ENCODE measurements at places on chromosomes 3 and 15.

GRCh38 chr3:32278714-32279113 is 40.2 kb downstream of the CMTM8 start:
- no peak for DNase-seq

GRCh38 chr3:183328823-183329222 is 75.8 kb downstream of the B3GNT5 start:
- no peak for DNase-seq

DNA sequence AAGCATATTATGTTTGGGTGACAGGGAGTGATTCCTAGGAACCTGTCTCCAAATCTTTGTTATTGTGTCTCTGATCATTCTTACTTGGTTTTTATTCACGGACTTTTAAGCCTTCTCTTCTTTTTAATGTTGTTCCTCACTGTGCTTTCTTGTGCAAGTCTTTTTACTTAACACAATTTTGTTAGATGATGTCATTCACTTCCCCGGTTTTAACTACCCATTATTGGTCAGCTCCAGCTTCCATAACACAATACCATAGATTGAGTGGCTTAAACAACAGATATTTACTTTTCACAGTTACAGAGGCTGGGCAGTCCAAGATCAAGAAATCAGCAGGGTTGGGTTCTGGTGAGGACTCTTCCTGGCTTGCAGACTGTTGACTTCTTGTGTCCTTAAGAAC is 436.3 kb upstream of the CBLB start:
- DNase-seq, result no peak

GRCh38 chr3:113721636-113722035 is 24.4 kb downstream of the NAA50 start:
- no peak for DNase-seq

DNA sequence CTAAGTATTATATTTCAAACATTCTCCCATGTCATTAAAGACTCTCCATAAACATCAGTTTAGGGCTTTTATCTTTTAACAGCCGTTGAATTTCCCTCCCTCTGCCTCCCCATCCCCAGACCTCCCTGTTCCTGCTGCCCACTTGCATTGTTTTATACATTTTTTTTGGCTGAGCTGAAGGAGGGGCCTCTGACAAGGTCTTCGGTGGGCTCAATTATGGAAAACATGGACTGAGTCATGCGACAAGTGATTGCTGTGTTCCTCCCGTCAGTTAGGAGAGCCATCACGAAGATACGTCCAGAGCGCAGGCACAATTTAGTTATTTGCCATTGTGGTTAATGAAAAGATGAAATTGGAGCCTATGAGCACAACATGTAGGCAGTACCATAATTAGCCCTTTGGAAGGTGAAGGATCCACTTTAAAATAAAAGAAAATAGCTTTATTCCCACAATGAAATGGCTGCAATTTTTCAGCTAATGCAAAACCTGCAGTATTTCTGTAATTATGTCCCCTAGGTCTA is 12.0 kb upstream of the NMNAT3 start:
- no peak for DNase-seq

DNA sequence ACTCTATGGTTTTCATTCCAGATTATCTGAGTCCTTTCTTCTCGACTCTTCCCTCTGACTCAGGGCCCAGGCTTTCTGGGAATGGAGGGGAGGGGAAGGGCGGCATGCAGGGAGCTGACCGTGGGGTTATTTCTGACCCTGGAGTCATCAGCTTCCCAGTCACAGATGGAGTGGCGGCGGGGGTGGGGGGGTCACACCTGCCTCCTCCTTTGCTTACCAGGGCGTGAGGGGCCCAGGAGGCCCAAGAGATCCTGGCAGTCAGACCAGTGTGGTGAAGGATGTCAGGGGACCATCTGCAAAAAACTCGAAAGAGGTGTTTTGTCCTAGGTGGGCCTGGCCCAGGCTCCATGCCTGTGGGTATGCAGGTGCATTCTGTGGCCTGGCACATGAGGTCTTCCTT is 996 bp upstream of the XIRP1 start:
- DNase-seq, result no peak

DNA sequence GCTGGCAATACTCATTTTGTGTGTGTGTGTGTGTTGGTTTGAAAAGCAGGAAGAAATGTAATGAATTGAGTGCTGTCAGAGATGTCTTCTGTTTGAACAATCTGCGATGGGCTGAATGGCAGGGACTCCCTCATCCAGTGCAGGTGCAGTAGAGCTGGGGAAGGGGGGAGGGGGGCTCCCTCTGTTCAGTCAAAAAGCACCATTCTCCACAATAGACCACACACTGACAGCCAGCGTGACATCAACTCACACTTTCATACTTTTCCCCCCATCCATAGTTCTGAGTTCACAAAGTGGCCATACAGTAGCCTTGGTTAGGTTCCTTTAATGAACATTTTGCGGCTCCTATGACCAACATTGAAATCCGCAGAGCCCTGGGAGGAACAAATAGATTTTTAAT is 10.4 kb downstream of the SOX2 start:
- no peak for DNase-seq

- DNase-seq, result peak; percentile 43
Observed at GRCh38 chr3:50203113-50203808, 1.8 kb upstream of the SLC38A3 start.

- no peak for DNase-seq
Observed at GRCh38 chr15:63895787-63896218, 62.1 kb upstream of the HERC1 start.

DNA sequence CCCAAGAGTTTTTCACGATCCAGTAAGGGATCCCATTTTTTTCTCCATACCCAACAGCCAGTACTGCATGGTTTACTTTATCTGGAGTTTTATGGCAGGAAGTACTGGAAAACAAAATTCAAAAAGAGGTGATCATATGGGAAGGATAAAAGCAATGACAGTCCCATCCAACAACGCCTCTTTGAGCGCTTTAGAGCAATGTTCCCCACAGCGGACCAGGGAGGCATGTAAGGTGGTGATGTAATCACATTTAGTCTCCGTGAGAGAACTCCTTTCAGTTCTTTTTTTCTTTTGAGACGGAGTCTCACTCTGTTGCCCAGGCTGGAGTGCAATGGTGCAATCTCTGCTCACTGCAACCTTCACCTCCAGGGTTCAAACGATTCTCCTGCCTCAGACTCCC is 21.8 kb downstream of the CTSH start:
- no peak for DNase-seq

DNA sequence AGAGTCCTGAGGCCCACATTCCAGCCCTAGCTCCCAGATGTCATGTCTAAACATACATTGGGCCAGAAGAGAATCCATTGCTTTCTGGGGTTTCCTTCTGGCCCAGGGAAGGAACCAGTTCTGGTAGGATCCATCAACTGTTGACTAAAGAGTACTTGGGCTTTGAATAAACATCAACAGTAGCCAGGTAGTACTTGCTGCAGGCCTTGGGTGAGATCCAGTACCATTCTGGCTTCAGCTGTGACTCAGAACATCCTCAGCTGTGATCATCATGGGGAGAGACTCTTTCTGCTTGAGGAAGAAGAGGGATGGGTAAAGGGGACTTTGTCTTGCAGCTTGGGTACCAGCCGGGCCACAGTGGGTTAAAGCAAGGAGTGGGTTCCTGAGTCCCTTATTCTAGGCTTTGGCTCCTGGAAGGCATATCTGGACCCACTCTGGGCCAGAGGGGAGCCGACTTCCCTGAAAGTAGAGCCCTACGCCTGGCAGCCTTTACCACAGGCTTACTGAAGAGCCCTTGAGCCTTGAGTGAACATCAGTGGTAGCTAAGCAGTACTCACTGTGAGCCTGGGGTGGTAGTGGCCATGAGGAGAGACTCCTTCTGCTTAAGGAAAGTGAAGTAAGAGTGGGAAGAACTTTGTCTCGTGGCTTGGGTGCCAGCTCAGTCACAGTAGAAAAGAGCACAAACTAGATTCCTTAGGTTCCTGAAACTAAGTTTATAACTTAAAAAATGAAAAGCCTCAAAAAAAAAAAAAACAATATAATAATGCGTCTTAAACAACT is 128.3 kb downstream of the GOLIM4 start:
- DNase-seq, result no peak

DNA sequence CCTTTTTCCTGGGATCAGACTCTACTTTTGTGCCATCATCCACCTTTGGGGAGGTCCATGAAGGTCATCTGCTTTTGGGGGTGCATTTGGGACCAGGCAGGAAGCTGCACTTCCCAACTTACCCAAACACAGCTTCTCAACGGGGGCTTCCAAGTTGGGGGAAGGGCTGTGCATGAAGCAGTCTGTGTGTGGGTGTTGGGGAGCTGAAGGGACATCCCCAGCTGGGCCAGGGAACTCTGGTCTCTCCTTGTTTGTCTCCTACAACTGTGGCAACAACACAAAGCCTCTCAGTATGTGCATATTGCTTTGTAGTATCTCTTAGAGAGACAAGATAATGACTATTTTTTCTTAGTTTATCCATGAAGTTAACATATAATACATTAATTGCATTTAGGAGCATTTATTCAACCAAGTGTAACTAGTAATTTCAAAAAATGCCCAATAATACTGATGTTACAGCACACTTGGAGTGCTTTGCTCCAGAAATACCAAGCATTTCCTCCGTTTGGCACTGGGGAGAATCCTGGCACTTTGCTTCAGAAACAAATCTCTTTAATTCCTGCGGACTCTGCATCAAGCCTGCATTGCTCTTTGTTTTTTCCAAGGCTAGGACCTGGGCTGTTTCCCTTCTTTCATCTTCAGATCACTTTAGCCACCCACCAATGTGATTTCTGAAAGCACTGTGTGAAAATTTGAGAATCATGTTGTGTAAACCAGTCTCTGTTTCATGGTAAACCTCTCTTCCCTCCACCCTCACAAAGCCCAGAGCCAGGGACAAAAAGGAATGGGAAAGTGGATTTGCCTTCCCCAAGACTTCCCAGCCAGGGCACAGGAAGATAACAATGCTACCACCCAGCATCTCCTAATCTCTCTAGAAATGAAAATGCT is 126.2 kb upstream of the PFN2 start:
- no peak for DNase-seq

DNA sequence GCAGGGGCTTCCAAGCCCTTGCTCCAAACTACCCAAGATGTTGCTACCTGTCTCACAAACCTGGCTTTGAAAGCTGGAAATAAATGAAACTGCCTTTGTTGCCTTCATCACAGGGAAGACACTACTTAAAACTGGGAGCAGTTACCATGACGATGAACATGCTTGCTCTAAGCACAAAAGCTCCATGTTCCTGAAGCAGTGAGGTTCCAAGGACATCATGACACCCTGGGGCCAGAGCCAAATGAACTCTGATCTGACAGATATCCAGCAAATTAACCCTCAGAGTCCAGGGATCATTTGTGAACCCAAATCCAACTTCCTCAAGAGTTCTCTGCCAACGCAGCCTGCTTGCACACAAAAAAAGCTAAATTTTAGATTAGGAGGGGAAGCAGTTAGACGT is 10.7 kb downstream of the TRAIP start:
- DNase-seq, result no peak

GRCh38 chr15:59266028-59266427 is 59.4 kb downstream of the LDHAL6B start:
- DNase-seq, result no peak

DNA sequence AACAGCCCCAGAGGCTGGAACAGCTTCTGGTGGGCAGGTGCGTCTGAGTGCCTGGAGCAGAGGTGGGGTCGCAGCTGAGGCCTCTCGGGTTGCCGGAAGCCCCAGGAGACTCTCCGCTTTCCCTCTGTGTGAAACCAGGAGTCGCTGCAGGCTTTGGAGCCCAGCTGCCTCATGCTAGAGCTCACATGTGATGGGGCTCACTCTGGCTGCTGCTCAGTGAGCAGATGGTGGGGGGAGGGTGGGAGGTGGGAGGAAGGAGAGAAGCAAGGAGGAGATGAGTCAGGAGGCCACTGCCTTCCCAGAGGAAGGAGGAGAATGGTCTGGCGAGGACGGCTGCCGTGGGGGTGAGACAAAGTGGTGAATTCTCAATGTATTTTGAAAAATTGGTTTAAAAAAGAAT is 290.1 kb upstream of the CHRNA7 start:
- DNase-seq, result peak; percentile 30

GRCh38 chr3:55873523-55874254 is 386.6 kb upstream of the WNT5A start:
- DNase-seq, result no peak

DNA sequence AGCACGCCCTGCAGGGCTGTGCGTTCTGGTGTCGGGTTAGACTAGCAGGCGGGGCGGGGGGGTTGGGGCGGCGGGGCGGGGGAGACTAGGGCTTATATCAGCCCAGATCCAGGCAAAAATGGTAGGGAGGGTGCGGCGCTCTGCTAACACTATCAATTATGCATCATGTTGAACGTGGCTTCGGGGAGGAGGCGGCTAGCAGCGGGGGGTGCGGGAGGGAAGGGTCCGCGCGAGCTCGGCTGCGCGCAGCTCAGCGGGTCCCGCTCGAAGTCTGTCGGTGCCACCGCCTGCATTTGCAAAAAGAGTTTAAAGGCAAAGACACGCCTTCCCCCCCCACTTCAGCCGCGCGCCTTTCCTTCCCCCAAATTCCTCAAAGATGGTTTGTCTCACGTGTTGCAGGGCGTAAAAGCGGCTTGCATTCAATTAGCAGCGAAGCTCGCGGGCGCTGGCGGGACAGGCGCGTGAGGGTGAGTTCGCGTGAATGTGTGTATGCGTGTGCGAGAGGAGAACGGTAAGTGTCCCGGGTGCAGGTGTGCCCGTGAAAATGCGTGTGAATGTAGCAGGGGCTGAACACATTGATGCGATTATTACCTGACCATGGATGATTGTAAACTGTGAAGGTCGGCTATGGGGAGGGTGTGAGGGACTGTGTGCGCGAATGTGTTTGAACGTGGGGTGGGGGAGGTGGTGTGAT is at the start of gene ISLR2:
Gene ISLR2 (plus strand): TSS at position 432 of the 694 bp plus-strand sequence. CDS start 2,169 bp downstream, outside the sequence.
- DNase-seq, result peak; percentile 69

GRCh38 chr15:55357774-55358173 is 38.8 kb downstream of the PIGB start:
- DNase-seq, result no peak

DNA sequence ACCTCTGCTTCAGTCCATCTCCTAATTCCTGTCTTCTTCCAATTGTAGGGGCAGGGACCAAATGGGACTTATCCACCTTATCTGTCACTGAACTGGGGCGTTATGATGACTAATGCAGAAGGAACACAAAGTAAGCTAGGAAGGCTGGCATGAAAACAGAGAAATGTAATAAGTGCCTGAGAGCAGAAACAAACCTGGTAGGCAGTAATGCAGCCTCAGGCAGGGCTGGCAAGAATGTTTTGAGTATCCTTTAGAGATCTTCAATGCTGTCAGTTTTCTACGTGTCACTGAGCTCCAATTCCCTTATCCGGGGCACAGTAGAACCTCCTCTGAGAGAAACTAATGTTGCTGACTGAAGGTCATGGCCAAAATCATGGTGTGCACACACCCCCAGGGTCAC is 246.2 kb upstream of the TBL1XR1 start:
- no peak for DNase-seq

DNA sequence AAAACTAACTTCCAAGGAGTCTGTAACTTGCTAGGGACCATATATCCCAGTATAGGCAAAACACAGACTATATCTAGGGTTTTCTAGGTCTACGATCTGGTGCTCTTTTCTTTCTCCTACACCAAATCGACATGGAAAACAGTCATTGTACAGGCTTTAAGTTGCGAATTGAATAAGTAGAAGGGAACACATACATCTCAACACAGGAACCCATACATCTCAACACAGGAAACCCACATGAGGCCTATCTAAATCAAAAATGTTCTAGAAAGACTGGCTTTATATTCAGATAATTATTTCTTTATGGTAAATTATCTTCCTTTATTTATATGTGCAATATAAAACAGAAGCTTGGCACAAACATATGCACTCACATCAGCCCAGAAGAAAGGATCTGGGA is 126.6 kb downstream of the ADAM10 start:
- DNase-seq, result no peak

GRCh38 chr15:101024706-101025500 is 105.7 kb downstream of the LRRK1 start:
- peak; percentile 16 for DNase-seq
